ENCODE measurements at places on chromosomes 2 and 18.
A peak's percentile ranks its signal among the peaks of the same experiment; 100 is the strongest.

DNA sequence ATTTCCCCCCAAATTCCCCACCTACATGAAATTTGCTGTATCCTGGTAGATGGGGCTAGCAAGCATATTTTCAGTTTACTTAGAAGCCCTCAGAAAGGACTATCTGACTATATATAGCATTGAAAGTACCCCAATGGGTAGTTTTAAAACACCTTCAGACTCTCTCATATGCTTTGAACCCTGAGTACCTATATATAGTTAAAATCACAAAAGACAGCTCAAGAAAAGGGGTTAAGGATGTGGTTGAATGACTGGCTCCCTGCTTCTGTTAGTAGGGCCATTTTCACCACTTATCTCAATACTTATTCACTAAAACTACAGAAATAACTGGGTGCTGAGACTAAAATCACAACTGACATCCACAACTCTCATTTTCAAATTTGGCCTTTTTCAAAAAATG is 18.5 kb downstream of the WDPCP start:
- DNase-seq: no peak

DNA sequence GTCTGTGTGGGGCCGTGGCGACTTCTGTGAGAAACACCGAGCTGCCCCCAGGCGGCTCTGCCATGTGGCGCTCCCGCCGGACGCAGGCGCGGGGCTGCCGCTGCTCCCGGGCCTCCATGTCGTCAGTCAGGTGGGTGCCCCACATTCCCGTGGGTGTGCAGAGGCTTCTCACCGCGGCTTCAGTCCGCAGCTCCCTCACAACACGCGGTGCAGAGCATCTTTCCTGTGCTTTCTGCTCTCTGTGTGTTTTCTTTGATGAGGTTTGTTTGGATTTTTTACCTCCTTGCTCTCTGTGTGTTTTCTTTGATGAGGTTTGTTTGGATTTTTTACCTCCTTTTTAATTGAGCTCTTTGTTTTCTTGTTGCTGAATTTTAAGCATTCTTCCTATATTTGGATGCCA is 13.0 kb downstream of the AQP12A start:
- peak; percentile 15 for DNase-seq

GRCh38 chr2:7430421-7430868 is 513.2 kb downstream of the RNF144A start:
- no peak for DNase-seq

DNA sequence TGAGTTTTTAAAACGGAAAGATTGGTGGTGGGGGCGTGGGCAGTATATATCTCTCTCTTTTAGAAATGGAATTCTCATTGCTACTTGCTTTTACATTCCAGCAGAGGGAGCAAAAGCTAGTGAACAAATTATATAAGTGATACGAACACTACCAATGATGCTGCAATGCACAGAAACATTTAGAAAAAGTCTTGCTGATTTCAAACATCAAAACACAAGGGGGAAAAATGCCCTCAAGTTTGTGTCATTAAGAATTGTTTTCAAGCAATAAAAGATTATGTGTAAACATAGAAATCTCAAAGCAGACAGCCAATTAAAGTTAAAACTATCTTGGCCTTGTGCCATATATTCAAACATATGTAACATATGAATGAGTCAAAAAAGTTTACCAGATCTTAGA is 296.3 kb upstream of the KCNJ3 start:
- DNase-seq: no peak

GRCh38 chr18:38186491-38186890 is 620.9 kb upstream of the CELF4 start:
- DNase-seq: no peak

Measured in stimulated activated CD8-positive, alpha-beta memory T cell treated with anti-CD3 and anti-CD28 coated beads, Interleukin-12 subunit alpha, Interleukin-12 subunit beta, amount 100 ng/mL, for 4 hours (primary cell).